Activated naive CD4-positive, alpha-beta T cell treated with anti-CD3 and anti-CD28 coated beads, Interleukin-2, amount 50 U/mL, for 16 hours (primary cell): ENCODE measurements at places on chromosomes 11 and 22.

GRCh38 chr11:113317339-113317738 lies 3.0 kb downstream of the TTC12 start:
- no peak for DNase-seq

- no peak for DNase-seq
Measured at GRCh38 chr11:1128311-1129142, 29.2 kb upstream of the MUC5AC start.

GRCh38 chr11:19651028-19651427 lies 61.6 kb upstream of the NAV2 start:
- no peak for DNase-seq

DNA sequence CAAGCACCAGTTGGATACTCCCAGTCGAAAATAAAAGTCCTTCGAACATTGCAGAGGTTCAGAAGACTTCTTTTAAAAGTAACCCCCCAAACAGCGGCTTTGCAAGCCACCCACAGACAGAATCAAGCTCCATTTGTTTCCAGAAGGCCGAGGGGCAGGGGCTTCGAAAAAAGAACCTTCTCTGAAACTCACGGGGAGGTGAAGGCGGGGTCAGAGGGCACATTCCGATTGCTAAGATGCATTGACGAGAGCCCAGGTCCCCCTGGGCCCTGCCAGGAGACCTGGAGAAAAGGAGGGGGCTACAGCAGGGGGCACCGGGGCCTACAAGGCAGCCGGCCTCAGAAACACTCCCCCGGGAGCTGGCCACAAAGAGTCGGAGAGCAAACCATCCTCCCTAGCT lies 306.8 kb downstream of the MN1 start:
- no peak for DNase-seq

DNA sequence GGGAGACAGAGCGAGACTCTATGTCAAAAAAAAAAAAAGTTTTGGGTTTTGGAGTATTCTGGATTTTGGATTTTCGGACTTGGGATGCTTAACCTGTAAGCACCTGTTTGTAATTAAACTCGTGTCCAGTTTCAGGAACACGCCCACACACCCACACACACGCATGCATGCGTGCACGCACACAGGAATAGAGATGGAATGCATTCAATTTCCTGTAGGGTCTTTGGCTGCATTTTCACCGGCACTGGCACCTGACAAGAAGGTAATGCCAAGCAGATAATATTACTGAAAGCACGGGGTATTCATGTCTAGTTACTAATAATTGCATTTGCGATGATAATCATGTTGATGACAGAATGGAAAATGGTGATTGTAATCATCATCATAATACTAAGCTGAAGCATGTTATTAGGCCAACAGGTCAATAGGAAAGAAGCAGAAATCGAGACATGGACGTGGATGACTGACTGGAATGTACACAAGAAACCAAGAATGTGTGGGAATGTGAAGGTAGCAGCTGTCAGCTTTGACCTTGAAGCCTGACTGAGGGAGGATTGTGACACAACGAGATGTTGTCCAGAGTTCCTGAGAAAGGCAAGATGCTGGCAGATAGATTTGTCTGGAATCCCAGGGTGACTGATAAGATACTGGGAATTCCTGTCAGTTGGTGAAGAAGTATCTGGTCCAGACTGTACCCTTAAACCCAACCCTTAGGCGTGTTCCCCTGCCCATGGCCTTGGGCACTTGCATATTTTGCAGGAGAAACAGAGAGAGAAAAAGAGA lies 108.6 kb downstream of the SYN3 start:
- DNase-seq, result no peak

DNA sequence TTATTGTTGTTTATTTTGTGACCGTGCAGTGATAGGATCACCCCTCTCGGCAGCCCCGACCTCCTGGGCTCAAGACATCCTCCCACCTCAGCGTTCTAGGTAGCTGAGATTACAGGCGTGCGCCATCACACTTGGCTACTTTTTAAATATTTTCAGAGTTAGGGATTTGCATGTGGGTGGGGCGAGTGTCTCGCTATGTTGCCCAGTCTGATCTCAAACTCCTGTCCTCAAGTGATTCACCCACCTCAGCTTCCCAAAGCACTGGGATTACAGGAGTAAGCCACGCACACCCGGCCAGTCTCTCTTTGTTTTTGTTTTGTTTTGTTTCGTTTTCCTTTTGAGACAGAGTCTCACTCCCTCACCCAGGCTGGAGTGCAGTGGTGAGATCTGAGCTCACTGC lies 1.2 kb upstream of the INTS5 start:
- DNase-seq, result no peak

DNA sequence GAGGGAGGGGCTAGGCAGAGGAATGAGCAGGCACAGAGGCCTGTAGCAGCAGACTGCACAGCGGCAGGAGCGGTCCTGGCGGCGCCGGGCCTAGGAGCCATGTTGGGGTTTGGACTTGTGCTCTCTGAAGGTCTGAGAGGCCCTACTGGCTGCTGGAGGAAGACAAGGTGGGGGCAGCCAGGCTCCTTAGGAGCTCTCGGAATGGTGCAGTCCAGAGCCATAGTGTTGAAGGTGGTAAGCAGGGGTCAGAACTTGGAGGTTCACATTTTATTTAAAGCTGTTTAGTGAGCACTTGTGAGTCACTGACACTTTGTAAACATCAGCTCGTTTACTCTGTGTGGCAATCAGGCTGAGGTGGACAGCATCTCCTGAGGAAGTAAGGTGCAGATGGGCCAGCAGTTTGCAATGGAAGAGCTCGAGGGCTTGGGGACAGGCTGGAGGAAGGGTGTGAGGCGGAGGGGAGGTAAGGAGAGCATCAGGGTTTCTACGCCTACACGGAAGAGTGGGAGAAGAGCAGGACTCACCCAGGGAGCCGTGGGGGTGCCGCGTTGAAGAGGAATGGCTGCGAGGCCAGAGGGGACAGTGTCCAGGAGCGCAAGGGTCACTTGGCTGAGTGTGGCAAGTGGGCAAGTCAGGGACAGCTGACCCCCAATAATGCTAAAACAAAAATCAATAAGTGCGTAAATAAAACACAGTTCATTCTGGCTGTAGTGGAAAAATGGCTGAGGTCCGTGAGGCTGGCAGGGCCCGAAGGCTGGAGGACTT lies 10.0 kb upstream of the TMEM191C start:
- no peak for DNase-seq

DNA sequence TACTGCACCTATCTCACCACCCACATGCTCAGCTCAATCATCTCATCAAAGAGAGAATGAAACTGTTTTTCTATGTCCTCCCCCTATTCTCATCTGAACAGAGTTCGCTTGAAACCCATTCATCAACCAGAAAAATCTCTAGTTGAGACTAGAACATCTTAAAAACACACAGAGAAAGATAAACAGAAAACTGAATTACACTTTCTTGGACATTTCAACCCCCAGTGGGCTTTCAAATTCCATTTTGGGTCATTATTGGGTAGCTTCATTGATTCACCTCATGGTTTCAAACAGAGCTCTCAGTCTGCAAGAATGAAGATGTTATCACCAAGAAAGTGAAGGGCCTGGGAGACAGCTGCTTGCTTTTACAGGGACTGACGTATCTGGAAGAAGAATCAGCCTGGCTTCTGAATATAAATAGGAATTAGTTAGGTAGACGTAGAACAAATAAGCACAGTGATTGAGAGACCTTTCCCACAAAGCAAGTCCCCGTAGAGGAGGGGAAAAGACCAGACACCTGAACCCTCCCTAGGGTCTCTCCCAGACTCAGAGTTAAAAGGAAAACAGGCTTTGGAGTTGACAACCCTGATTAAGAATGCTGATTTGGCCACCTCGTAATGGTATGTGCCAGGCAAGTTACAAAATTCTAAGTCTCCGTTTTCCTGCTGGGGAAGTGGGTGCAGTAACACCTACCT lies 155.7 kb downstream of the BBOX1 start:
- DNase-seq, result no peak

- DNase-seq, result no peak
Measured at GRCh38 chr11:126834149-126834548, 166.4 kb downstream of the KIRREL3 start.

DNA sequence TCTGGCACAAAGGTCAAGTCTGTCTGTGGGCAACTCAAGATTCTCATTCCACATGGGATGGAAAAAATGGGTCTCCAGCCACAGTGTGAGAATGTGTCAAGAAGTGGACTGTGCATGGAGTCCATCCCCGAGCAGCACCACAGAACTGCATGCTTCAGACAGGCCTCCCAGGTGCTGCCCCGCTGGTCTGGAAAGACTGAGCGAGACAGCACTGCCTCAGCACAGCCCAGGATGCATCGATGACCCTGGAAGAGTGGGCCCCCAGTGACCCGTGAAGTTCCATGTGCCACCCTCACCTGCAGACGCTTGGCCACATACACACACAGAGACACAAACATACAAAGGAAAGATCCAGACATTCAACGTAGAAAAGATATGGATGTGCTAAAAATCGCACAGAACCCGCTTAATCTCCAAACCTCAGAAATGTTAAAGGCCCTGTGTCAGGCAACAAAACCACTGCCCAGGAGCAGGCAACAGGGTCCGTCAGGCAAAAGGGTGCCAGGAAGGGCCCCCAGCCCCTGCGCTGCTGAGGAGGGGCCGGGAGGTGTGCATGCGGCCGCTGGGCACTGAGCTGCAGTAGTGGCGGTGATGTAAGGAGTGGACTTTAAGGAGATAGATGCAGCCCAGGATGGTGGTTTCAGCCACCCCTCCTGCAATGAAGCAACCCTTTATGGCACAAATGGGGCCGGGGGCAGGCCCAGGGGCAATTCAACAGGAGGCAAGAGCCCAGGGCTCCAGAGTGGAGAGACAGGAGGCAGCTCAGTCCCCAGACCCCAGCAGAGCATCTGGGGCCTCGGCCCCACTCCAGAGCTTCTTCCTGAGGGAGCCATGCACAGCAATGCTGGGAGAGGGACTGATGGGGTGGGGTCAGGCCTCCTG lies 84.7 kb downstream of the DGCR2 start:
- DNase-seq, result no peak

DNA sequence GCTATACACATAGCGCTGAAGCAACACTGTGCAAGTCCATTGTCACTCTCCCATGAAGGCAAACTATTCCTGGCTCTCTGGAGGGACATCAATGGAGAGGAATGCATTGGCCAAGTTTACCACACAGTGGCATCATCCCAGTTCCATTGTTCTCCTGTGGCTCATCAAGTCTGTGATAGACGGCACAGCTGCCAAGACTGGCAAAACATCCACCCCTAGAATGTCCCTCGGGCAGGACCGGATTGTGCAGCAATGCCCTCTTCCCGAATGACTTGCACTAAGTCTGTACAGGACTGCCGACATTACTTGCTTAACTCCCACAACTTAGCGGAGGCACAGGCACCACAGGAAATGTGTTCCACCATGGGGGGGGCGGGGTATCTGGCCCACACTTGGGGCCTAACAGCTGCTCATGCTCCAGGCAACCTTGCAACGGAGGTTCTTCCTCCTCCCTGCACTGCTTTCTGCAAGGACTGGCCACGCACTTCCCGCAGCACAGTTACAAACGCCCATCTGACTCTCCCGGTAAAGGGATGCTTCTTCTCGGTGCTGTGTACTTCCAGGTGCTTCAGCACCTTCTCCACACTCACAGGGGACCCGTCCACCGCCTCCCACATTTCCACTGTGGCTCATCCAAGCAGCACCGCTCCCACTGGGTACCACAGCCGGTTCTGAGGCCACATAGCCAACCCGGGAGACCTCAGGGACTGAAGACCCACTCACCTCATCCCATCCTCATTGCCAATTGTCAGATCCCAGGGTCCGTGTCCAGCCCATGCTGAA lies 1309.6 kb upstream of the RAG2 start:
- no peak for DNase-seq

DNA sequence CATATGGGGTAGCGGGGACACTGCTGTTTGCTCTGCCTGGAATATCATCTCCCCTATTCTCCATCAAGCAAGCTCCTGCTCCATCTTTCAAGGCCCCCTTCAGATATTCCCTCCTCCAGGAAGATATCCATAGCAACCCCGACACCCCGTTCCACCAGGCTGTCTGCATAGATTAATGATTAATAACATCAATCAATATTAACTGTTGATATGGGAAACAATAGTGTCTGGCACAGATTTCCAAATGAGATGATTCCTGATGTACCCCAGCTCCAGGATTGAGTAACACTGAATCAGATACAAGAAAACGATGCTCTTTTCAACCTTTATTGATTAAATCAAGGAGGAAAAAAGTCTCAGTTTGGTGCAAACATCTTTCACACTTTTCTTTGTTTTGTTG lies 7.5 kb upstream of the TPST2 start:
- DNase-seq, result no peak

DNA sequence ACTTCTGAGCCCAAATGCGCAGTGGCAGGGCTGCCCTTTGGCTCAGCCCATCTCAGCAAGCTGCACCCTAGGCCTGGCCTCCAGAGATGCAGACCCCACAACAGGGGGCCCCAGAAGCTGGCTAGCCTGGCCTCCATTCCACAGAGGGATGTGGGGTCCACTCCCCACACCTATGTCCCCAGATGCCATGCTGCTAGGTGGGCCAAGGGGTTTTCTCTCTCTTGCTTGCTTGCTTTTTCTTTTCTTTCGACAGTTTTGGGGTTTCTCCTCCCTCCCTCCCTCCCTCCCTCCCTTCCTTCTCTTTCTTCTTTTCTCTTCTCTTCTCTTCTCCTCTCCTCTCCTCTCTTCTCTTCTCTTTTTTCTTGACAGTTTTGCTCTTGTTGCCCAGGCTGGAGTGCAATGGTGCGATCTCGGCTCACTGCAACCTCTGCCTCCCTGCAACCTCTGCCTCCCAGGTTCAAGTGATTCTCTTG lies 9.6 kb downstream of the SCARF2 start:
- DNase-seq, result no peak

- DNase-seq, result no peak
Measured at GRCh38 chr11:121515335-121515671, 62.5 kb upstream of the SORL1-AS1 start.

DNA sequence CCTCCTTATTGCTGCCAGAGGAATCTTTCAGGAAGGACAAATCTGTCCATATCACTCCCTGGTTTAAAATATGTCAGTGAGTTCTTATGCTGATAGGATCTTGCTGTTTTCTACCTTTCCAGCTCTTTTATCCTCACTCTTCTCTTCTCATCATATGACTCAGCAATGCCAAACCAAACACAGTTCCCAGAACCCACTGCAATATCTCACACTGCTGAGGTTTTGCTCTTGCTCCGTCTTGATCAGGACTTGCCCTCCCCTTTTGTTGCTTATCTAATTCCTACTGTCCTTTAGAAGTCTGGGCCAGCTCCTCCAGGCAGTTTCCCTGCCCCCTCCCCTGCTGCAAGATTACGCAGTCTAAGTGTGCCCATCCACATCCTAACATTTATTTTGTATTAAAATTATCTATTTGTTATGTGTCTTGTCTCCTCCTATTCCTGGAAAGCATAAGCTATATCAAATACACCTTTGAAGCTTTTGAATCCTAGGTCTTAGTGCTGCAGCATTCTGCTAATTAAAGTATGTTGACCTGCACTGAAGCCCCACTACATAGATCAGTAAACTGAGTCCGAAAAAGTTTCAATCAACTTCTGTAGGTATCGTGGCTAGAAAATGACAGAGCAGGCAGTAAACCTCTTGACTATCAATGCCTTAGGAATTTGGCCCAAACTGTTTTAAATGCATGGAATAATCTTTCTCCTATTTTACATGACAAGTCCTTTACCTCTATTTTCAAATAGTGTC lies 119.2 kb upstream of the C11orf87 start:
- DNase-seq, result no peak

GRCh38 chr11:45374130-45374529 lies 88.0 kb upstream of the SYT13 start:
- DNase-seq, result no peak

GRCh38 chr11:57604296-57605027 lies 7.0 kb downstream of the SERPING1 start:
- no peak for DNase-seq

- DNase-seq, result no peak
Measured at GRCh38 chr11:66835768-66836405, 7.4 kb upstream of the RCE1 start.
